ENCODE measurements at places on chromosomes 11 and 22.

DNA sequence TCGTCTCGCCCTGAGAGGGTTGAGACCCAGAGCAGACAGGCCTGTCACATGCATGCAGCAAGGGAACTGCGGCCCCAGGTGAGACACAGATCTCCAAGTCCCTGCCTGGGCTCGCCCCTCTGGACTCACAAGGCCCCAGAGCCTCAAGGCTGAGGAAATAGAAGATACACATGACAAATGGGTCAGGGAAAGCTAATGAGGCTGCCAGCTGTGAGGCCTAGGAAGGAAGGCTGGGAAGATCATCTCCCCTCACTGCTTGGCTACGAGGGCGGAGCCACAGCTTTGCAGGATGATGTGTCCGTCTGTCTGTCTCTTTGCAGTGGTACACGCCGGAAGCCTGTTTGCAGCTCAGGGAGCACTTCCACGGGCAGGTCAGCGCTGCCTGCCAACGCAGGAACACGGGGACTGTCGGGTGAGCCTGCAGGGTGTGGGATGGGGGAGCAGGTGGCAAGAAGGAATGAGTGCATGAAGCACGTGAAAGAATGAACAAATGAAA, 4.5 kb downstream of the RAB36 start:
- no peak for DNase-seq

DNA sequence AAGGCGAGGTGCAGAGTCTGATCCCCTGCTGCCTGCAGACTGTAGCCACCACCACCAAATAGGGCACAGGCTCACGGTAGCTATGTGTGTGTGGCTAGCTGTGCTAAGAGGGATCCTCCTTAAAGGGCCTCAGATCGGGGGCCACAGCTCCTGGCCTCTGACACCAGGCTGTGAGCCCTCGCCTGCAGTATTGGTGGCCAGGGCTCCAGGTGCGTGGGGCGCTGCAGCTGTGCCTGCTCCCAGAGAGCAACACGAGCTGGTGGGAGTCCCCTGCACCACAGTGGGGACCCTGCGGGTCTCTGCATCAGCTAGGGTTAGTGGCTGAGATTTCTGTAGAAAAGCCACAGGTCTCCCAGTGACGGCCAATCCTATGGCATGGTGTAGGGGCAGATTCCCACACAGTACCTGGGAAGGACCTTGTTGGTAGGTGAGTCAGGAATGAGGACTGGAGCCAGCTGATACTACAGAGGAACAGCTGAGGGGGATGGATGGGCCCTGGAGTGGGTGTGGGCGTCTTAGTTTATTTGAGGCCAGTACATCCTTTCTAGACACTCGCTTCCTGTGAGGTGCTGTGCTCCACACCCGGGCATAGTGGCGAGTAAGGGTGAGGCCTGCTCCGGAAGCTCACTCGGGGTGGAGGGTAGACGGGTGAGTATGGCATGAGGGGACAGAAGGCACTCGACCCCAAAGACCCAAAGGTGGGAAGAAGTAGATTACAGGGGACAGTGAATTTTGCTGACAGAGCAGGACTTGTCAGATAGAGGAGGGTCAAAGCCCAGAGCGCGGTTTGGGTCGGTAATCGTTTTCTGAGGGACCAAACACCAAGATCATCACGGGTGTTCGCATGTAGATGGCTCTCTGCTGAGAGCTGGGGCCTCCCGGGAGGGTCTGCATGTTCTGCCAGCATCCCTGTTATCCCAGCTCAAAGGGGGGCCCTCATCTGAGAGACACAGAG, 212.5 kb downstream of the TBC1D22A start:
- DNase-seq = no peak

GRCh38 chr11:12691473-12691872, 17.3 kb downstream of the TEAD1 start:
- no peak for DNase-seq

DNA sequence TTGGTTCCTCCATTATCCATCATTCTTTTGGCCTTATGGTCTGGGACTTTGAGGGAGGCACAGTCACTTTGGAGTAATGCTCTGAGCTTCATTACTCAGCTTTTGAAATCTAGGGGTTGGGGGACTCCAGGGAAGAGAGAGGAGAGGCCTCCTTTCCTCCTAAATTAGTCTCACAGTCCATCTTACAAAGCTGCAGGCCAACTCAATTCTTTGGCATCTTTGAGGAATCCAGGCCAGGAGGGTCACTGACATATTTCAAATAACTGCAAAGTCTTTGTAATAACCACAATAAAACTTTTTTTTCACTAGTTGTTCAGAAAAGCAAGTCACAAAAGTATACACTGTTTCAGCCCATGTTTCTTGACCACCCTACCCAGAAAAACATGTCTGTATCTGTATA, 73.3 kb upstream of the FAR1 start:
- DNase-seq = no peak

DNA sequence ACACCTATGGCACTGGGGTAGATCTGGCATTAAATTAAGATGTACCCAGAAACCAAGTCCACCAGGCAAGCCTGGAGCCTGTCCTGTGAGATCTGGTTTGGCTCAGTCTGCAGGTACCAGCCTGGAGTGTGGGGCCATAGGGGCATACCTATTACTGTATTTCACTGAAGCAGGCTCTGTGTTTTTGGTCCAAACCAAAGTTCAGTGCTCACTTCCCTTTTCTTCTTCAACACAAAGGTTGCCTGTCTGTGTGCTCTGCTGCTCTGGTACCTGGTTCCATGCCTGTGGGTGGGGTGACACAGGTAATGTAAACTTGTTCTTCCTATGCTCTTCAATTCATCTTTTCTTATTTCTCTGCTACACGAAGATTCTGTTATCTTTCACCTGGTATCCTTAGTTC, 19.8 kb upstream of the GLYATL2 start:
- DNase-seq = no peak

- no peak for DNase-seq
Measured at GRCh38 chr11:108718466-108718865, 53.6 kb downstream of the DDX10 start.

GRCh38 chr11:70049045-70049444, 29.1 kb upstream of the ANO1 start:
- no peak for DNase-seq

DNA sequence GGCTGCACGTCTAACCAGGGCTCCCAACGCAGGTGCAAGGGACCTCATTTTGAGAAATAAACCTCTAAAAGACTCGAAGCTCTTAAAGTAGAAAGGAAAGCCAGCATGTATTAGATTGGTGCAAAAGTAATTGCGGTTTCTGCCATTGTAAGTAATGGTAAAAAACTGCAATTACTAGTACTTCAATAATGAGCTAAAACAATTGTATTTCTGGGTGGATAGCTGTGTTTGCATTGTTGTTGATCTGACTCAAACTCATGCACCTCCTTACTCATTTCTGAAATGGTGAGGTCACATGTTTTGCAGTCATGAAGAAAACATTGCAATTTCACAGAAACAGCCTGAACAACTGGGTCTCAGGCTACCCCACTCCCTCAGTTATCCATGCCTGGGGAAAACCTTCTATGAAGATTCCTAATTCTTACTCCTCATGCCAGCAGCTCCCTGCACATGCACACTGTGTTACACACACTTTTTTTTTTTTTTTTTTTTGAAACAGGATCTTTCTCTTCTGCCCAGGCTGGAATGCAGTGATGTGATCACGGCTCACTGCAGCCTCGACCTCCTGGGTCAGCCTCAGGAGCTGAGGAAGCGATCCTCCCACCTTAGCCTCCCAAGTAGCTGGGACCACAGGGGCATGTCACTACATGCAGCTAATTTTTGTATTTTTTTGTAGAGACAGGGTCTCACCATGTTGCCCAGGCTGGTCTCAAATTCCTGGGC, 24.6 kb downstream of the VWCE start:
- DNase-seq = peak; percentile 10

DNA sequence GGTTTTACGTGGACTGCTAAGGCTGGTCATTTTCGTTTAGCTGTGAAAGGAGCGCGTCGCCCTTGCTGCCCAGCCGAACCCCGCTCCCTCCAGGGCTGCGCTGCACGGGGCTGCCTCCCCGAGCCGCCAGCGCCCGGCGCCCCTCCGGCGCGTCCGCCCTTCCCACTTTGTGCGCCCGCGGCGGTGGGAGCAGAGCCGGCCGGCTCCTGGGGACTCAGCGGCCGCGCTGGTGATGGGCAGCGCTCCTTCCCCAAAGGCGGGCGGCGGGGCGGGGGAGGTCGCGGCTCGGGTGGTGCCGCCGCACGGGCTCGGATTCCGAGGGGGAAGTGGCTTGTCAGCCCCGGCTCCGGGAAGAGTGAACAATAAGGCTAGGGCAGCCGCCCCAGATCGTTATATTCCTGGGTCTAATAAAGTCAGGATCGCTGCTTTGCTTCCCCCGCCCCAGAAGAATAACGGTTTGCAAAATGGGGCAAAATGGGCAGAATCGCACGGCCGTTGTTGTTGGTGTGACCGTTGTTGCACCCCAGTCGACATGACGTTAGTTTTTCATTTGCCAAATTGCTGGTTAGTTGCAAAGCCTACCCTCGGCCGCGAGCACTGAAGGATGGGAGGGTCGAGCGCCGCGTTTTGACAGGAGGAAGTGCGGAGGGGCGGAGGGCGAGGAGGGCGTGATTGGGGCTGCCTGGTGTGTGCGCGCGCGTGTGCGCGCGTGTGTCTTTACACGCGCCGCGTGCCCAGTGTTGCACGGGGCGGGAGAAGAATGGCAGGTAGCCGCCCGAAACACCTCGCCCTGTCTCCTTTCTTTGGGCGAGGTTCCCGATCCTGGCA, 745 bp downstream of the NCAM1 start:
- no peak for DNase-seq

- no peak for DNase-seq
Measured at GRCh38 chr11:61021661-61022212, 50.3 kb downstream of the CD6 start.
